ENCODE measurements at places on chromosomes 3 and 15.

GRCh38 chr3:179309225-179310078, 13.4 kb upstream of the ZNF639 start:
- no peak for DNase-seq

- no peak for DNase-seq
These were observed 28.0 kb upstream of the GABRA5 start for GRCh38 chr15:26838742-26839460.

GRCh38 chr15:41653760-41654159, 6.4 kb upstream of the MGA start:
- DNase-seq = no peak

GRCh38 chr15:94443186-94443585, 211.8 kb downstream of the MCTP2 start:
- no peak for DNase-seq

DNA sequence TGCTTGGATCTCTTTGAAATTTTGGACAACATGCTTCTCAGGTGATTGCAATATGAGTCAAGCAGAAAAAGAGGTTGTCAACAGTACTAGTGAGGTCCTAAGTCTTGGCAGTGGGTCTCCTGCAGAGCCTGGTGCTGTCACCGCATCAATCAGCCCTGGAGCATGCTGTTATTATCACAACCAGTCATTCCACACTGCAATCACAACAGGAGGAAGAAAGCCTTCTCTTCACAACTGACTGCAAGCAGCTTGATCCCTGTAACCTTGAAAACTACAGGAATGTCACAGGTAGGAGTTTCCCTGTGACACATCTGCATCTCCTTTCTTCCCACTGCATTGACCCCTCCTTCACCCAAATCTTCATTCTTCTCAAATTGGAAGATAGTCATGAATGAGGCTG, 451.1 kb upstream of the ATP11B start:
- no peak for DNase-seq

DNA sequence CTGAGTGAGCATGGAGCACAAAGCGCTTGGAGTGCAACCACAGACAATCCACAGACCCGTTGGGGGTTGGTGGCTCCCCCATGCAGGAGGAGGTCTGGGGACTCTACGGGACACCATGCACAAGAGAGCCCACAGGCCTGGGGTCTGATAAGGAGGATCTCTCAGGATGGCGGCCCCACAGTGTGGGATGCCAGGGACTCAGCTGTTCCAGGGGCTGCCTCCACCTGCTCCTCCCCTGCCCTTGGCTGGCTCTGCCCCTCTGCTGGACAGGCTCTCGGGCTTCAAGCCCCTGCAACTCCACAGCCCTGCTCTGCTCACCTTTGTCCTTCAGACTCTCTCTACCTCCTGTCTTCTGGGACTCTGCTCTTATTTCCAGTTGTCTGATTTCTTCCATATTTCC, 184.5 kb upstream of the CHRNA7 start:
- DNase-seq = no peak

DNA sequence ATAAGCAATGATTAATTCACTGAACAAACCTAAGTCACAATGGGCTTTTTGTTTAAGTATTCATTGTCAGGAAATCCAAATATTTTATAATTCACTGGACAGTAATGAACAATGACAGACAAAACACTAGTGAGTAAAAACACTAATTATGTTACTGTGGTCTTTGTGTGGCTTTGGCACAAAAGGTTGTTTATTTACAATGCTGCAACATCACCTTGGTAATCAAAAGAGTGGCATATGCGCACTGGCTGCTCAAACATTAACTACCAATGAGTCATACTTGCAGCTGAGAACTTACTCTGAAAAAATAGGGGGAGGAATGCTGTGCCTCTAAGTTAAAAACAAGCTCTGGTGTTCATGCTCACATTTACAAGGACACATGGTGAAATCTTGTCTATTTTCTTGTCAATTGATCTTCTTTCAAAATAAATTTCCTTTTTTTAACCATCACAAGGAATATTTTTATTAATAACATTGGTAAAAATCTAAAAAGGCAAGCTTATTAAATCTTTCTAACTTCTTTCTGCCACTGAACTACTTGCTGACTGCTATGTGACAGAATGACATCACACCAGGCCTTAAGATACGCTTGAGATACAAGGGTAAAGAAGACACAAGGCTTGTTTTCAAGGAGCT, 85.2 kb upstream of the PPIB start:
- DNase-seq = peak; percentile 2

DNA sequence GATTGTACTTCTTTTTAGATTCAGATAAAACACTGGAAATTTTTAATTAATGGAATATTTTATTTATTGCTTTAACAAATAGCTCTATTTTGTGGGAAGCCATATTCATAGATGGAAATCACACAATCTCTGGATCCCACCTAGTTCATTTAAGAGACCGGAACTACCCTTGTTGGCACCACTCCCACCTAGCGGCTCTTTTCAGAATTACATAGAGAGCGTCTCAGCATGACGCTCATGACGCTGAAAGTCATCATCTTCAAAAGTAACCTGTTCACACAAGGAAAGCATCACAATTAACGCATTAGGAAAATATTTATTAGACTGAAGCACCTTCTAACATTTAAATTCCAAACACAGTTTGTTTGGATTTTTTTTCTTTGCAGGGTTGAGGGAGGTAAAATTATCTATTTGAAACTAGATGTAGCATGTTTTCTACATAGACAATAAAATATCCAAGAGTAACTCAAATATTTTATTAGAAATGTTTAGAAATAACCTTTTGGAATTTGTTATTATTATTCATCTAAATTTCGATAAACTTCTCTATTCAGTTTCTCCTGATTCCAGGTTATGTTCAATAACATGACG, 214.9 kb upstream of the ARRDC4 start:
- DNase-seq = no peak

- DNase-seq = no peak
These were observed 42.2 kb upstream of the PTX3 start for GRCh38 chr3:157394411-157394810.

DNA sequence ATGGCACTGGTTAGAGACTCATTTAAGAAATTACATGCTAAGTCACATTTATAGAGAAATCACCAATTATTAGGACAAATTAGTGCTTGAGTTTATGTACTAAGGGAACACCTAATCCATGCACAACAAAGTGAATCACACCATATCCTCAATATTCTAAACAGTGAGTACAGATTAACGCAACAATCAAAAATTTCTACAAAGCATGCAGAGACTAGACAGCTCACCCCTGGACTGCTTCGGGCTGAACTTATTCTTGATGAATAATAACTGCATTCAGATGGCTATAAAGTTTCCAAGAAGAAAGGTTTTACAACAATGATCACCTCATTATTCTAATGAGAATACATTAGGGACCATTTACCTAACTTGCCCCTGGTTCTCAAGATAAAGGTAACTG, 66.5 kb downstream of the LRRFIP2 start:
- no peak for DNase-seq

- DNase-seq = no peak
These were observed 532.1 kb upstream of the SEMA6D start for GRCh38 chr15:47184908-47185801.

- DNase-seq = no peak
These were observed 60.6 kb downstream of the CYP11A1 start for GRCh38 chr15:74306781-74307217.

DNA sequence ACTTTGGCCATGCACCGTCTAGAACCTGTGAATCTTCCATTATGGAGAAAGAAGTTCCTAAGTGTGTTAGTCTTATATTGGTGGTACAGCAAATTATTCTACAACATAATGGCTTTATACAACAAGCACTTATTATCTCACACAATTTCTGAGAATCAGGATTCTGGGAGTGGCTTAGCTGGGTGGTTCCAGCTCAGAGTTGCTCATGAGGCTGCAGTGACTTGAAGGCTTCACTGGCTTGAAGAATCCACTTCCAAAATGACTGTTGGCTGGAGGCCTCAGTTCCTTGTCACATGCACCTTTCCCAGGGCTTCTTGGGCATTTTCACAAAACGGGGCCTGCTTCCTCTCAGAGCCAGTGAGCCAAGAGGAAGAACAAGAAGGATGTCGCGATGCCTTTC, 82.3 kb upstream of the RNF7 start:
- no peak for DNase-seq

DNA sequence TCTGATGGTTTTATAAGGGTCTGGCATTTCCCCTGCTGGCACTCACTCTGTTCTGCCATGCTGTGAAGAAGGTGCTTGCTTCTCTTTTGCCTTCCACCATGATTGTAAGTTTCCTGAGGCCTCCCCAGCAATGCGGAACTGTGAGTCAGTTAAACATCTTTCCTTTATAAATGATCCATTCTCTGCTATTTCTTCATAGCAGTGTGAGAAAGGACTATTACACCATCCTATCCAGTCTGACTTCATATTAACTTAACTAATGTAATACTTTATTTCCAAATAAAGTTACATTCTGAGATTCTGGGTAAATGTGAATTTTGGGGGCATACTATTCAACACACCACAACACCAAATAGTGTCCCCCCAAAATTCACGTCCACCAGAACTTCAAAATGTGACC, 22.2 kb upstream of the MAP3K13 start:
- no peak for DNase-seq
